ENCODE measurements at places on chromosomes 12 and 14.

GRCh38 chr12:122403831-122404230 is 18.6 kb downstream of the CLIP1 start:
- no peak for DNase-seq

DNA sequence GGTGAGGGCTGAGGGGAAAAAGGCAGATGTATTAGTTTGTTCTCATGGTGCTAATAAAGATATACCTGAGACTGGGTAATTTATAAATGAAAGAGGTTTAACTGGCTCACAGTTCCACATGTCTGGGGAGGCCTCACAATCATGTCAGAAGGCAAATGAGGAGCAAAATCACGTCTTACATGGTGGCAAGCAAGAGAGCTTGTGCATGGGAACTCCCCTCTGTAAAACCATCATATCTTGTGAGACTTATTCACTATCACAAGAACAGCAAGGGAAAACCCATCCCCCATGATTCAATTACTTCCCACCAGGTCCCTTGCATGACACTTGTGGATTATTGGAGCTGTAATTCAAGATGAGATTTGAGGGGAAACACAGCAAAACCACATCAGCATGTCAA is 1220.9 kb downstream of the GALC start:
- no peak for DNase-seq

DNA sequence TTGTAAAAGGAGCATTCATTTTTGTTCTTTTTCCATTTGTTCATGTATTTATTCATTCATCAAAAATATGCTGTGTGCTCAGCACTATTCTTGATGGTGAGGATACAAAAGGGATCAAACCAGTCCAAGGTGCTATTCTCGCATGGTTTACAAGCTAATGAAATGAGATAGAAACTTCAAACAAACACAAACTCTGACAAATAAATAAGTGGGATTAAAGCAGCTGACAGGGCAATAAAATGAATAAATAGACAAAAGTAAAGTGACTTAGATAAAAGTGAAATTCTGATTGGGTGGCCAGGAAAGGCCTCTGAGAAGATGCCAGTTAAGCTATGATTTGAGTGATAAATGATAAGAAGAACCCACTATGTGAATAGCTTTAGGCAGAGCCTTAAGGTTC is 162.0 kb upstream of the PDZRN4 start:
- DNase-seq: no peak

GRCh38 chr12:41120211-41120610 is 67.9 kb upstream of the PDZRN4 start:
- no peak for DNase-seq

DNA sequence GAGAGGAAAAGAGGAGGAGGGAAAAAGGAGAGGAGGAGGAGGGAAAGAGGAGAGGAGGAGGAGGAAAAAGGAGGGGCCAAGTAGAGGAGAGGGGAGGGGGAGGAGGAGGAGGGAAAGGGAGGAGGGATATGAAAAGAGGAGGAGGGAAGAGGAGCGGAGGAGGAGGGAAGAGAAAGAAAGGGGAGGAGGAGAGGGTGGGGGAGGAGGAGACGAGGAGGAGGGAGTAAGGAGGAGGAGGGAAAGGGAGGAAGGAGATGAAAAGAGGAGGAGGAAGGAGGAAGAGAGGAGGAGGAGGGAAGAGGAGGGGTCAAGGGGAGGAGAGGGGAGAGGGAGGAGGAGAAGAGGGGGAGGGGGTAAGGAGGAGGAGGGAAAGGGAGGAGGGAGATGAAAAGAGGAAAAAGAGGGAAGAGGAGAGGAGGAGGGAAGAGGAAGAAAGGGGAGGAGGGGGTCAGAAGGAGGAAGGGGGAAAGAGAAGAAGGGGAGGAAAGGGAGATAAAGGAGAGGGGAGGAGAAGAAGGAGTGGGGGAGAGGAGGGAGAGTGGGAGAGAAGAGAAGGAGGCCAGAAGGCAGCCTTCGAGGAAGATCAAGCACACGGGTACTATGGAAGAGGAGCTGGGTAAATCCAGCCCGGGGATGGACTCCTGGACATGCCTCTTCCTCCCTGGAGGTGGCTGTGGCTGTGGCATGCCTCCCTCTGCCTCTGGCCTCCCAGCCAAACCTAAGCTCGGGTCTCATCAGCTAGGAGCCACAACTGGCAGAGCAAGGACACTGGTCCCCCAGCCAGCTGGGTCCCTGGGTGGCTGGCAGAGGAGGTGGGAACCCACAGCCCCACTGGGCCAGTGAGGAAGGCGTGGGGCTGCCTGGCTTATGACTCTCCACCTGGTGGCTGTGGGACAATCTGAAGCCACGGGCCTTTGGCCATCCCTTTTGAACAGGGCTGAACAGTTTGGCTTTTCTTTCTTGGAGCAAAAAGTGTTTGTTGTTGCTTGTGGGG is 3.0 kb upstream of the CMKLR1 start:
- DNase-seq: no peak

DNA sequence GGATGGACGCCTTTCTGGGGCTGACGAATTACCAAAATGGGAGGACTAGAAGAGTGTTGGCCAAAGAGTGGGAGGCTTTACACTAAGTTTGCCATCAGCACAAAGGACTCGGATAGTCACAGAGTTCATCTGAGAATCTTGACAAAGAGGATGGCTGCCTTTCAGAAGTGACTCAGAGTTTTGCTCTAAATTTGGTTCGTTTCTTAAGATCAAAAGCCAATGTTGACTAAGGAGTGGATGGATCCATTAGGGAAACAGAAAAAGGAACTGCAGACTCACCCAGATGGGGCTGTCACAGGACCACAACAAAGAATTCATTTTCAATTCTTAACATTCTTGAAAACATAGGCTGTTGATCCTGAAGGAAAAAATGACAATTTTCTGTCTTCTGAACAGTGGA is 81.3 kb upstream of the DUSP6 start:
- DNase-seq: peak; percentile 41

DNA sequence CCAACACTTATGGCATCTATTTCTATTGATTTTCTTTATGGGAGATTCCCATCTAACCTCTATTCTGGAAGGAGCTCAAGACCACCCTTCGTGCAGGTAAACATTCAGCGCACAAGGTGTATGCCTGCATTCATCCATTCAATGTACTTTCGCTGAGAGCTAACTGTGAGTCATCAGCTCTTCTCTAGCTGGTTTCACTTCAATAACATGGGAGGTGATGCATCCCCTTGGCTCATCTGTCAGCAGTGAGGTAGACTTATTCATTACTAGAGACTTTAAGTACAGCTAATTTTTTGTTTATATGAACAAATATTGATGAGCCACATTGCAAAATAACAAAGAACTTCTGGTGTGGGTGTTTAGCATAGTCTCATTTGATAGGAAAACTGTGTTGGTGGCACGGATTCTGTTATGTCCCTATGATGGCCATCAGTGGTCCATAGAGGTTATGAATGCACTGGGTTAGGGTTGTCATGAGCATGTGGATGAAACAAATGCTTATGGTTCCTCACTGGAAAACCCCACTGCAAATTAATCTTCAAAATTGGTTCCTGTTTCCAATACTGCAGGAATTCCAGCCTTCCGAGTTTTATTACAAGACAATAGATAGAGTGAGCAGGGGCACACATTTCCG is 1151.0 kb downstream of the BCL11B start:
- DNase-seq: no peak

DNA sequence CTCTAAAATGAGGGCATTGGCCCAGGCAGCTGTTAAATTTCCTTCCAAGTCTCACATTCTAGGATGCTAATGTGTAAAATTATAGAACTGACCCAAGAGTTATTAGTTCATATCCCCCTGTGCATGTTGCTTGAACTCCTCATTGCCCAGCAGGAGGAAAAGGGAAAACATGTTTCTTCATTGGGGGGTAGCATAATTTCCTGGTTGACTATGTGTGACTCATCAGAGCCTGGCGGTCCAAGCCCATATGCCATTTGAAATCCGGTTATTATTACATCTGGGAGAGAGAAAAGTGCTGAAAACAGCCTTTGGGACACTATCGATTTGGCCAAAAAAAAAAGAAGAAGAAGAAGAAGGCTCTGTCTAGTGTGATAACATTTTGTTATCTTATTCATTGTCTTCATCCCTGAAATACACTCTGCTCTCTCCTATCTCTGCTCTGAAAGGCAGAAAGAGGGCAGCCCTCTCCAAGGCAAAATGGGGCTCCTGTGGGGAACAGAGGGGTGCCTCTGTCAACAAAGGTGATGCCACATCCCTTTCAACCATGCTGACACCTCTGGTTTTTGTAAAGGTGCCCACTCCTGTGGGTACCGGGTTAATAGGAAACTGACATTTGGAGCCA is 114.2 kb downstream of the DAD1 start:
- peak; percentile 62 for DNase-seq

DNA sequence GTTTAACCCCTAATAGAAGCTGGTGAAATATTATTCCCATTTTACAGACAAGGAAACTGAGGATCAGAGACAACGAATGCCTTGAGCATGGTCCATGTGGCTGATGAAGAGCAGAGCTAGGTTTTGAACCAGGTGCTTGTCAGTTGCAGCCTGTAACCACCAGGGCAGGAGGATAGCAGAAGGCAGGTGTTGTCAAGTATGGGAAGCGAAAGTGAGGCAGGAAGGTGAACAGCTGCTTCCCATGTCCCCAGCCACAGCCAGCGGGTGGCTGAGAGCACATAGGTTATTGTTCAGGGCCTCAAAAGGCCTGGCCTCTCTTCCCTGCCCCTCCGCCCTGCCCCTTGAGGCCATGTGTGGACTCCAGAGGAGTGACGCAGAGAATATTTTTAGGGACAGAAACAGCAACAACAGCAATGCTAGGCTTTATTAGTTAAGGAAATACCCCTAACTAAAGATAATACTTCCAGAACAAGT is 39.6 kb downstream of the IQSEC3 start:
- DNase-seq: no peak

DNA sequence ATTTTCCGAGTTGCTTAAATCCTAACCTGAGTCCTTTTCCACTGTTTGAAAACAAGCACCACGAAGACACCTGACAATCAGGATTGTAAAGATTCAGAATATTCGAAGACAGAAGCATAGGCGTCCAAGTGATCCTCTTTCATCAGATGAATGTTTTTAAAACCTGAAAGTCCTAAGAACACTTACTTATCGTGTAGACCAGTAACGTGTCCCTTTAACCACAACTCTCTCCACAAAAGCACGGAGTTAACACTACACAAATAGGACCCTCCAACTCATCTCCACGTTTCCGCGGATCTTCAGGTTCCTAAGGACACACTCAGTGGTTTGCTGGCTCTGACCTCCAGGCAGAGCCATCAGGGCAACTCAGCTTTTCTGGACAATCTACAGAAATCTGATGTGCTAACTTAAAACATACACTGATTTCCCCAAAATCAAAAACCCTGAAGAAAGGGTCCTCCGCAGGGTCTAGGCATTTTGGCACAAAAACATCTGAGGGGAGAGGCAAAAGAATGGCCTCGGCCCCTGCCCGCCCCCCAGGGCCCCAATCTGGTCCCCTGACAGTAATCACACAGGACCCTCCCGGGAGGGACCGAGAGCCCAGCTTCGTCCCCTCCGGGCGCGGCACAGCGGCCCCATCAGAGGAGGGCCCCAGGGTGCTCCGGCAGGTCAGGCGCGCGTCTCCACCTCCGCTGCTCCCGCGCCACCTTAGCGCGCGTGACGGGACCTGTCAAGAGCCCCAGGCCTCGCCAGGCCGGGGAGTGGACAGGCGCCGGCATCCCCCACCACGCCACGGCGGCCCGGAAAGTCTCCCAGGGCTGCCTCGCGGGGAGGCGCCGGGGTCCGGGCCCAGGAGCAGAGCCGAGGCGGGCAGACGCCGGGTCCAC is 925 bp downstream of the DICER1 start:
- DNase-seq: peak; percentile 31

GRCh38 chr12:113271466-113271852 is 50.2 kb downstream of the TPCN1 start:
- DNase-seq: no peak

GRCh38 chr12:103928682-103929045 is 1.5 kb upstream of the HSP90B1 start:
- no peak for DNase-seq

DNA sequence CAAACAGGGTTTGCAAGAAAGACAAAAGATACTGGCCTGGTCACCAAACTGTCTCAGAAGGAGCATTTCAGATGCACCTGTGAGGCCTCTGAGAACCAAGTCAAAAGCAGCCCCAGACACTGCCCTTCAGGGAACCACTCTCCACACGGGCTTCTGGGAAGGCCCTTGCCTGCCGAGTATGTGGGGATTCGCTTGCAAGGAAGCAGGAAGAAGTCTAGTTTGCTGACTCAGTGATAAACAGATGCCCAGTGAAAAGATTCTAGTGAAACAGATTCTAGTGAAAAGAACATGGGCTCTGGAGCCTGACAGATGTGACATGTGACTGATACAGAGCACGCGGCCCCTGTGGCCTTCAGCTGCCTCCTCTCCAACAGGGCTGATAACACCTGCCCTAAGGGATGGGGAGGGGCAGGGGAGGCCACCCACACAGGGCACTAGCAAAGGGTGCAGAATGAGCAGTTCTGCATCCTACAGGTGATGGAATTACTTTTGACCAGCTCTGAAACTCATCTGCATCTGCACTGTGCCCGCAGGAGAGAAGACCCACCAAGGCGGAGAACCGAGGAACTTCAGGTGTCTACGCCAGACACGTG is 19.1 kb downstream of the AMN start:
- DNase-seq: no peak
